ENCODE measurements at places on chromosomes 2 and 18.
A peak's percentile ranks its signal among the peaks of the same experiment; 100 is the strongest.

DNA sequence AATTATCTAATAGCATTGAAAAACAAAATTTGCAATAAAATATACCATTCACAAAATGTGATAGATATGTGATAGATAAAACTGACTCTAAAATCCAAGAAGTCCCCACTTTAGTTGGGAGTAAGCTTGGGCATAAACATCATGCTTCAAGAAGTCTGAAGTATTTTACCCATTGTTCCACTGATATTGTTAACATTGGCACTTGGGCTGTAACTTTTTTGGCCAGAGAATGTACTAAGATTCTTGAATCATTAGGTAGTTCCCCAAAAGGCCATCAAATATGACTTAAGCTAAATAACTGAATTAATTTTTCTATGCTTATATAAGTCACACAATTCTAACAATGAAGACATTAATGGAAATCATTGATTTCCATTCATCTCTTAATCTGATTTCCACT, 413.6 kb downstream of the CDH2 start:
- no peak for DNase-seq

- no peak for DNase-seq
These were observed 48.0 kb upstream of the MGAT4A start for GRCh38 chr2:98778741-98779483.

GRCh38 chr2:150188800-150189199, 298.7 kb downstream of the RND3 start:
- no peak for DNase-seq

- DNase-seq = no peak
These were observed 63.0 kb upstream of the PGAP1 start for GRCh38 chr2:196989496-196989895.

DNA sequence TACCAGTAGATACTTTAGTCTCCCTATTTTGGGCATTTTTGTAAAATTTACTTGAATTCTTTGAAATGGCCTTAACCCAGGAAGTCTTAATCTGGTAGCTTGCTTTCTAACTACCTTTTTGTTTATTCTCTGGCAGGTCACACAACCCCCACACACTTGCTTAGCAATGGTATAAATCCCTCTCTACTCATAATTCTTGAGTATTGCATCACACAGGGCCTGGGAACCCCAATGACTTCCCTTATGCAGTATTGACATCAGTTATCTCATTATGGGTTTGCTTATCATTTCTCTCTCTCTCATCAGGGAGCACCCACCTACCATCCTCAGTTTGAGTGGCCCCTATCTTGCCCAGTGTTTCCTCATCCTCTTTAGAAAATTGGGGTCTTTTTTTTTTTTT, 207.1 kb downstream of the KCNS3 start:
- no peak for DNase-seq

DNA sequence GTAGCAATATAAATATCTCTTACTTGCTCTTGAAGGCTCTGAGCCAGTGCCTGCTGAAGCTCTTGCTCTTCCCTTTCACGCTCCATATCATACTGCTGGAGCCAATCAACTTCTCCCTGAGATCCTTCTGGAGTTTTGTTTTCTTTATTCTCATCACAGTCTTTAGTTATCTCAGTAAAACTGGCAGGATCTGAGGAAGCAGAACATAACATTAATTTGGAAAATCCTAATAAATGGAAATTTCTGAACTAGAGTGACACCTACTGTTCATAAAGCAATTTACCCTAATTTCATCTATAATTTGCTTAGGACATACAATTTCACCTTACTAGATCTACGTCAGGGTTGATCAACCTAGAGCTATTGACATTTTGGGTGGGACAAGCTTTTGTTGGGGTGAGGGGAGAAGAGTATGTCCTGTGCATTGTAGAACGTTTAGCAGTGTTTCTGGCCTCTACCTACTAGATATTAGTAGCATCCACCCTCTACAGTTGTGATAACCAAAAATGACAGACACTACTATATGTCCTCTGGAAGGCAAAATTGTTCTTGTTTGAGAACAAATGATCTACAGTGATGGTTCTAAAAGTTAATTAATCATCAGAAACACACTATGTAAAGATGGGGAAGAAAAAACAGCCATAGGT, 47.2 kb downstream of the VIL1 start:
- DNase-seq = no peak

- no peak for DNase-seq
These were observed 114.2 kb downstream of the SPHKAP start for GRCh38 chr2:228067309-228067708.

DNA sequence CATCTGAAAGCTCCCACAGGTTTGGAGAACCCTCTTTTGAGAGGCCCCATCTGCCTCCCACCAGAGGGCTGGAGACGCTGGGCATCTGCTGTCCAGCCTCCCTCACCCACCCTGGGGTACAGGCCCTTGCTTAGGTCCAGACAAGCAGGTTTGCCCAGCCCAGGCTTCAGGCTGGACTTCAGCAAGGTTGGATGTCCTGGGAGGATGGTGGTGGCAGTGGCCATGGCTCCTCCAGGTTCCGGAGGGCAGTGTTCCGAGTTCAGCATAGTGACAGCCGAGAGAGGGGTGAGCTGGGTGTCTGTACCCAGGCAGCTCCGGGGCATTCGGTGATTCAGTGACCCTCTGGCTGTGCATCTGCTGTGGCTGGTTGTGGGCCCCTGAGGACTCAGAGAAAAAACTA, 58.2 kb upstream of the HDAC4 start:
- DNase-seq = peak; percentile 4

DNA sequence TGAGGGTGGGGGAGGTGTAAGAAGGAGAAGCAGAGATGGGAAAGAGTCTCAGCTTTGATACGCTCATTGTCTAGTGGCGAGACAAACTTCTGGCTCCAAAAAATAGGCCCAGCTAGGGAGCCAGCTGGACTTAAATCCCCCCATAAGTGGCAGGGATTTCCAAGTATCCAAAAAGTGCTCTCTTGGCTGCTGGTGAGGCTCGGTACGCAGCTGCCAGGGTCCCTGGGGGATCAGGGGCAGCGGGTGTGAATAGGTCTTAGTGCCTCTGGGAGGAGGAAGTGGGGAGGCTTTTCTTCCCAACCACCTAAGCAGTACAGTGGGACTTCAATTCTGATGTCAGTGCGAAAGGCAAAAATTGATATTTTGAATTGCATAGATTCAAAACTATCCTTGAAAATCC, 73.5 kb downstream of the ALK start:
- DNase-seq = no peak

GRCh38 chr18:9876867-9877654, 8.7 kb upstream of the TXNDC2 start:
- DNase-seq = peak; percentile 76

GRCh38 chr2:88187927-88188326, 17.8 kb downstream of the THNSL2 start:
- no peak for DNase-seq

DNA sequence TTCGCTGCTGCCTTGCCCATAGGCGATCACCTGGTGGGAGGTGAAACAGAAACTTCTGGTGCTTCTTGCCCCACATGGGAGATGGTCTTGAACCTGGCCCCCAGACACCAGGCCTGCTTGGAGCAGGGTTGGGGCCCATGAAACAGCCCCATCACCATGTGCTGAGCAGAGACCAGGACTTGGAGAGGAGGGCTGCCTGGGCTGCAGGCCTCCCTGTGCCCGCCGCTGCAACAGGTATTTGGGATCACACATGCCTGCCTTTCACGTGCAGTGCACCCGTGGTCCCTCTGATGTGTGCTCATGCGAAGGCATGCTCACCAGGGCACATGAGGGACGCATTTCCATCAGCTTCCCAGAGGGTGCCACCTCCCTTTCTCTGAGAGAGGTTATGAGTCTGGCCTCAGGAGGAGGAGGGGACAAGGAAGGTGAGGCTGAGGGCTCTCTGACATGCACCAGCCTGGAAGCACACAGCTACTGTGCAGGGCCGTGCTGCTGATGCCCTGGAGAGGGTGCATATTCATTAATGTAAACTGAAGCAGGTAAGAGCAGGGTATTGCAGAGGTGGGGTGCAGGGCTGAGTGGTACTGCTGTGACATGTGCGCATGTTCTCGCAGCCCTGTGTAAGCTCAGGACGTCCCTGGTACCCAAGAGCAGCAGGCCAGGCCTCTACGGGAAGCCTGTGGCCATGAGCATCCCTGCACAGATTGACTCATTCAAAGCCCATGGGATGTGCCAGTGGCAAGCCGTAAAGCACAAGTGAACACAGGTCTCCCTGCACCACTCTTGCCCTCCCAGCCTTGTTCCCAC, 4.2 kb upstream of the OXER1 start:
- peak; percentile 5 for DNase-seq

DNA sequence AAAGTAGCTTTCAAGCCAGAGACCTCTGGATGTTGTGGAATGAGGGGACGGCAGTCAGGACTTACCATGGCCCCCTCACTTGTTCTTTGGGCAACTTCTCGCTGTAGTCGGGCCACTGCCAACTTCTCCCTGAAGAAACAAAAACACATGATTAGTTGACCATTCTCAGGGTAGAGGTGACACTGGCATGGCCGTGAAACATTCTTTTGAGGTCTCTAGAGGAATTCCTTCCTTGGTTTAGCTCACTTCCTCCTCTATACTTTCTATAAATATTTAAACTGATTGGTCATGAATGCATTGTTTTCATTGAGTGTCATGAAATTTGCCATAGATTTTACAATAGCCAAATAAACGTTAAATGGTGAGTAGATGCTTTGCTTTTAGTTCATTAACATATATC, 354.6 kb downstream of the NCKAP5 start:
- no peak for DNase-seq

- DNase-seq = no peak
These were observed 35.9 kb upstream of the LPIN2 start for GRCh38 chr18:3048820-3049349.

DNA sequence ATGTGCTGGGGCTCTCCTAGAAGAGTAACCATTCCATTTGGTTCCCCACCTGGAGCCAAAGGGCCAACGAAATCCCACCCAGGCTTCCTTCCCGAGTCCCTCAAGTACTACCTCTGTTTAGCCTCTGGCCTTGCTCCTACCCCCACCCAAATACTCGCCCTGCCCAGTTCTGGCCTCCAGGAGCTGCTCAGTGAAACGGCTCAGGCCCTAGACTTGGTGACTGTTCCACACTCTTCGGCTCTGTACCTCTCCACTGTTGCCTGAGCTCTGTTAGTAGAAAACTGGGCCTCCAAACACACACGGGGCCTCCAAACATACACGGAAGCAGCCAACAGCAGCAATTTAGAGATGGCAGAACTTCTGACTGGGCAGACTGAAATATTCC, 4.2 kb downstream of the OTX1 start:
- no peak for DNase-seq

DNA sequence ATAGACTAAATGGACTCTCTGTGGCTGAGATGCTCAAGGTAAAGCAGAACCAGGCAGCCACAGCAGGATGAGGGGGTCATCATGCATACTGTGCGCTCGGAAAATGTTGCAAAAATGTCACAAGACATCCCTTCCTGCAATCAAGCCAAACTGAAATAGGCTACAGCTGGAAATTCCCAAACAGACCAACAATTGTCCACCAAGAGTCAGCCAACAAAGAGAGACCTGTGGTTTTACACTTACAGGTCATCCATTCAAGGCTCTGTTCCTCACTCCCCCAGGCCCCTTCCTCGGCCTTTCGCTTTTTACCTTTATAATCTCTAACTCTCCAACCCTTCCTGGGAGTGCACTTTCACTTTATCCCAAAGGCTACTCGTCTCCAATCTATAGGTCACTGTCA, 1066.9 kb downstream of the TSN start:
- no peak for DNase-seq

DNA sequence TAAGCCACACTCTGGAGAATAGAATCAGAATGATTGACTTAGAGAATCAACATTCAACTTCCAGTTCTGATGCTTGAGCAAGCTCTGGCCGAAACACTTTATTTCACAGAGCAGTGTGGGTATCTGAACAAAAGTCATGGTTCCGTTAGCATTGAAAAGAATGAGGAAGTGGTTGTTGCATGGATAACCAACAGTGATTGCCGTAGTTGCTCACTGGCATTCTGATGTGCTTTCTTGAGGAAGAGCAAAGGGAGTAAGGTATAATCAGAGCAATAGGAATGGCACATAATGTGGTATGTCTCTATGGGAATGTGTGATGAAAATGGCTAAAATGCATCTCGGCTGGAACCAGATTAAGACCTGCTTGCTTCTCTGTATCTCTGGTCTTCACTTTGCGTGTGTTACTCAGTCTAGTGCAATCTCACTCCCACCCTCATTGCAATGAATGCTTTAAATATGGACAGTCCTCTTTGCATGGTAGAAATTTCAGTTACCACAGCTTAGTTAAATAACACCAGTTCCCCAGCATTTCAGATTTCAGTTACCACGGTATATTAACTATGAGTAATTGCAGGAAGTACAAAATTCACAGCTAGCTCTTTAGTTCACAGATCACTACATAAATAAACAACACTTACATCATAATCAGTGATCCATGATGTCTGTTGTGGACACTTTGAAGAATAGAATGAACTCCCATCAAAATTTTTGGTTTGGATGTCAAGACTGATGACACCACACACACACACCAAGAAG, 7.8 kb upstream of the RAB12 start:
- no peak for DNase-seq

GRCh38 chr2:133504566-133505505, 63.4 kb downstream of the NCKAP5 start:
- peak; percentile 39 for DNase-seq

- no peak for DNase-seq
These were observed 274.5 kb downstream of the PIK3C3 start for GRCh38 chr18:42229211-42230210.

GRCh38 chr2:240323601-240324291, 111.7 kb upstream of the GPC1 start:
- no peak for DNase-seq

- no peak for DNase-seq
These were observed 39.6 kb upstream of the OTOS start for GRCh38 chr2:240179941-240180666.

GRCh38 chr2:65501074-65501473, 68.7 kb upstream of the SPRED2 start:
- DNase-seq = no peak

DNA sequence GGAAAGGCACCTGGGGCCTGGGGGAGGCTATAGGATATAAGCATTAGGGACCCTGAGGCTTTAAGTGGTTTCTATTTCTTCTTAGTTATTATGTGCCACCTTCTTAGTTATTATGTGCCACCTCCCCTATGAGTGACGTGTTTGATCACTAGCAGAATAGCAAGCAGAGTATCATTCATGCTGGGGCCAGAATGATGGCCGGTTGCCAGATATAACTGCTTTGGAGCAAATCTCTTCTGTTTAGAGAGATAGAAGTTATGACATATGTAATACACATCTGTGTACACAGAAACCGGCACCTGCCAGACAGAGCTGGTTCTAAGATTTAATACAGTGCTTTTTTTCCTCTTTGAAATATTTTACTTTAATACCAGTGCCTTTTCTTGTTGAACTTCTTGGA, 29.4 kb downstream of the LIPG start:
- DNase-seq = no peak

GRCh38 chr2:194867328-194867727, 789.7 kb upstream of the SLC39A10 start:
- DNase-seq = no peak

- DNase-seq = peak; percentile 27
These were observed 56.4 kb upstream of the HAAO start for GRCh38 chr2:42848726-42849290.

DNA sequence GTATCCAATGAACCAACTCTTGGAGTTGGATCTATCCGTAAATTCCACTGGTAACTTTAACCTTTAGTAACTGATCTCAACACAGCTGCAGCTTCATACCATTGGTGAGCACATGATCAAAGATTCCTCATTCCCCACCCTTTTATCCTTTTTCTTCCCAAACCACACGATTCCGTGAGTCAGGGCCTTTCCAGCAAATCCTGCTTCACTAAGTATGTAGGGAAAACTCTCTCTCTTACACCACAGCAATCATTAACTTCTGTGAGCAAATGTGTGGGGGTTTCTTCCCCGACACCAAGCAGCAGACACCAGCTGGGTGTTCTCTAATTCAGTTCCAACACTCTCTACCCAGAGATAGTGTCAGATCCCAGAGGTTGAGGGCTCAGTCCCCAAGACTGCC, 23.5 kb downstream of the ELP2 start:
- DNase-seq = peak; percentile 35
